GM12891 (cell line): ENCODE measurements at places on chromosomes 1 and 21.
A peak's percentile ranks its signal among the peaks of the same experiment; 100 is the strongest.

- DNase-seq: no peak
Observed at GRCh38 chr1:99751877-99752504, 14.4 kb downstream of the FRRS1 start.

- no peak for DNase-seq
Observed at GRCh38 chr1:105830571-105831146, 1225.8 kb upstream of the PRMT6 start.

- DNase-seq: no peak
Observed at GRCh38 chr1:234755449-234755863, 145.5 kb upstream of the IRF2BP2 start.

DNA sequence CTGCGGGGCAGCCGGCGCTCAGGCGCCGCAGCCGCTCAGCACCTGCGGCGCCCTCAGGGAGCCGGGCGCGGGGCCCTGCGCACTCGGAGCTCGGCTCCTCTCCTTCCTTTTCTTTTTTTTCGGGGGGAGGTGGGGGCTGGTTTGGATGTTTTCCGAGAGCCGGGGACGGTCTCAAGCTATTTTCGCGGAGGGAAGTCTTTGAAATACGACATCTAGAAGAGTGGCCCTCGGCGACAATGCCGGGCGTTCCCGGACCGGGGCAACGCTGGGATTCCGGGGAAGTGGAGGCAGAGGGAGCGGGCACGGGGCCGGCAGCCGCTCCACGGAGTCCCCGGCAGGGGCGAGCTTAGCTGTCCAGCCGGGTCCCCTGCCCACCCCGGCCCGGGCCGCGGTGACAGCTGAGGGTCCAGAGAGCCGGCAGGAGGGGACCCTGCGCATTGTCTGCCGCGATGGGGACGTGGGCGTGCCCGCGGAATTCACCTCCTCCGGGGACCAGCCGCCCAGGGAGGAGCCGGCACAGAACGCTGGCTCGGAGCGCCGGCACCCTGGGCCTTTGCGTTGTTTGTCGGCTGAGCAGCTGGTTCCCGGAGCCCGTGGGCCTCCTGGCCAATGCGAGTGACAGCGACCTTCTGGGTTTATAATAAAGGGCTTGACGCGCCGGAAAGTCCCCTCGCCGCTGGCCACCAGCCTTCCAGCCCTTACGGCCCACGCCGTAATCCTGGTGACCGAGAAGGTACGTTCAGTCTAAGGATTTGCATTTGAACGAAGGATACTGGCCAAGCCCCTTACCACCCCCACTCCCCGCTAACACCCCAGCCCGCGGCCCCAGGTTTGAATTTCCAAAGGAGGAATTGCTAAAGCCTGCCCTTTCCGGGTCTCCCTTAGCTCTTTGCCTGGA lies 582 bp downstream of the SLC37A1 start:
- DNase-seq: peak; percentile 58

- DNase-seq: peak; percentile 75
Observed at GRCh38 chr1:111619635-111620440, at the start of gene RAP1A. RAP1A (plus strand) TSS chr1:111619789; CDS start chr1:111691361, 71,572 bp downstream.

- no peak for DNase-seq
Observed at GRCh38 chr1:4086921-4087320, 186.8 kb upstream of the C1orf174 start.

GRCh38 chr1:112418099-112418892 lies 22.3 kb downstream of the CTTNBP2NL start:
- DNase-seq: no peak

DNA sequence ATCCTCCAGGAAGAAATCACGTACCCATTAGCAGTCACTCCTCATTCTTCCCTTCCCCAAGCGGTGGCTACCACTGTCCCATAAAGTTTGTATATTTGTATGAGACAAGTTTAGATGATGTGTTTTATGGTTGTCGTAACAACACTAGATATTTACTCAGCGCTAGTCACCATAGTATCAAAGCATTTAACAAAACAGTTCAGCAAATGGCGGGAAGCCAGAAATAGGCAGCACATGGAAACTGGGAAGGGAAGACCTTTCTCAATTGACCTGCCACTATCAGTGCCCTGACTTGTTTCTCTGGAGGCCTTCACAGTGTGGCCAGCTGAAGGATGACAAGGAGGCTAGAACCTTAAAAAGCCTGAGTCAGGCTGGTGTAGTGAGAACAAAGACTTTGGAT lies 31.1 kb downstream of the CNST start:
- DNase-seq: no peak

GRCh38 chr1:12174924-12175810 lies 8.4 kb downstream of the TNFRSF1B start:
- no peak for DNase-seq

DNA sequence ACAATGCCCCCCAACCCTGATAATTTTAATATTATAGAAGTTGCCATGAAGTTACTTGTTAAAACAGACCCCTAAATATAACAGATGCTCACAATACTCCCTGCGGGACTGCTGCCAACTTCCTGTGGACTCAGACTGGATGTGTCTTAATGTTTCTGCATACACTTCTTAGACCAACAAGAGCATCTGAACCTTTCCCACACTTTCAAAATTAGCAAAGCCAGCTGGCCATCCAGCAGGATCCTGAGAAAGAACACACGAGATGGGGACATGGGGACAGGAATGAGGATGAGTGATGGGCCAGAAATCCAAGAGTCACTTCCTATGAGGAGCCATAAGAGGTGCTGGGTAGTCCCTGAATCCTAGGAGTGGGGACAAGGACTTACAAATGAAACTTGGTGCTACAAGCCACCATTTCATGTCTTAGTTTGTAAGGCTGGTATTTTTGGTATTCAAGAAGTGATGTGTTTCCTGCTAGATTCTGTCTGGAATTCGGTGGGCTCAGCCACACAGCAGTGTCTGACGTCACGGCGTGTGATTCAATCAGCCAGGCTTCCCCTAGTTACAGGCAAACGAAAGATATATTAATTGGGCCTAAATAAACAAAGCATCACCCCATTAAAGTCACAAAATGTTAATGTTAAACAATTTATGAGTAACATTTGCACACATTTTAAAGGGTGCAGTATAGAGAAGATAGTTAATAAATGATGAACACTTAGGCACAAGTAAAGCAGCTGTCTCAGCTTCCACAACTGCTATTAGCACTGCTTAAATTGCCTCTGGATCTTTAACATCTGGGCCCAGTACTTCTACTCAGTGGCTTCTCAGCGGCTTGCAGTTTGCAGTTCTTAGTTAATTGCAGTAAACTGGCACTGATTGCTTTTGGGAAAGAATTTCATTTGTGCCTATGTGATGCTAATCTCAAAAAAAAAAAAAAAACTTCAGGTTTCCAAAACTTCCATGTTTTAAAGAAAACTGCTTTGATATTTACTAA lies 41.2 kb upstream of the RGS8 start:
- no peak for DNase-seq

- DNase-seq: no peak
Observed at GRCh38 chr1:5312293-5312674, 657.9 kb downstream of the AJAP1 start.

GRCh38 chr21:15617964-15618363 lies 111.8 kb upstream of the USP25 start:
- DNase-seq: no peak

- DNase-seq: no peak
Observed at GRCh38 chr1:24925082-24925779, 4.8 kb downstream of the RUNX3 start.

DNA sequence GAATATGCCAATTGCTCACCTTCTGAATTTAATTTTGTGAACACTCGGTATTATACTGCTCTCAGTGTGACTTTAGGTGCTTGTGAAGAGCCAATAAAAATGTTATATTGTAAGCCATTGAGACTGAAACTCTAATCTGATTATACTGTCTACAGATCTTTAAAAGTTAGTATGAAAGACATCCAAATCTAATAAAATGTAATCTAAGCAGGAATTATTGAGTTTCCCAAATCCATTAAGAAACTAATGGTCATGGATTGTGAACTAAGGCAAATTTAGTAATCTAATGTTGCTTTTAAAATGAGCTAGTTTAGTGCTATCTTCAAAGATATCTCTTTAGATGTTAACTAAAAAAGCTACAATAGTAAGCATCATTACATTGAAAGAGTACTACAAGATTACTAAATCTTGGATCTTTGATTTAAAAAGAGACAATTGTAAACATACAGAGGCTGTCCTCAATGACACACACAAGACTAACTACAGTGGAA lies 1132.4 kb upstream of the B3GALT2 start:
- DNase-seq: no peak

GRCh38 chr1:55204997-55205396 lies 10.2 kb downstream of the USP24 start:
- DNase-seq: no peak

DNA sequence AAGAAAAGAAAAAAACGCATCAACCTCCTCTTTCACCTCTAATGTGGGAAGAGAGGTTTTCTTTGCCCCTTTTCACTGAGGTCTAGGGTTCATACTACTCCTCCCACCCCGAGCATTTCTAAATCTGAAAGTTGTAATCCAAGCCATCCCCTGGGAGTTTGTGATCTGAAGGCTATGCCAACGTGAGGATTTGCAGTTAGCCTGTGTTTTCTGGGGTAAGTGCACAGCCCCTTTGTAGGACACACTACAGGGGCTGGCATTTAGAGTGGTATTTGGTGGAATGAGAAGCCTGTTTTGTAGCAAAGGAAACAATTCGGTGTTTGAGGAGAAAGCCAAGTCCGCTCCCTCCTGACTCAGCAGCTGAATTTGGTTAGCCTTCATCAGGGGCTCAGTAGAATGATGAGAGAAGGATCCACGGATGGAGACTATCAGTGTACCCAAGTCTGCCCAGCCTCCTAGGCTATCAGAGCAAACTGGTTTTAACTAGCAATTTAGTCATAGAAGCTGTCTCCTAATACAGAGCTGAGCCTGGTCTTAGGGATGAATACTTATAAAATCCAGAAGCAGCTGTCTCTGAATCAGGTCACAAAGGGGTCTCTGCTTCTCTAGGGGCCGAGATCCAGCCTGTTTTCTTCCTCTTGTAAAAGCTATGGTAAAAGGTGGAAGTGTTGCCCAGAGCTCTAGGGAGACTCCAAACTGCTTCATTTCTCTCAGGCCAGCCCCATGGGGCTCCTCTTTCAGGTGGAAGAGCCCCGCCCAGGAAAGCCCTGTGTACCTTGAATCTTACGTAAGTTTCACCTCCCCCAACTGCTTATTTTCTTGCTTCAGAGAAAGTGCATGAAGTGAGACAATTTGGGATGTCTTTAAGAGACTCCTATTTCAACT lies 2.1 kb downstream of the PCP4L1 start:
- no peak for DNase-seq

- DNase-seq: no peak
Observed at GRCh38 chr1:220761688-220762427, 13.7 kb downstream of the MTARC2 start.

DNA sequence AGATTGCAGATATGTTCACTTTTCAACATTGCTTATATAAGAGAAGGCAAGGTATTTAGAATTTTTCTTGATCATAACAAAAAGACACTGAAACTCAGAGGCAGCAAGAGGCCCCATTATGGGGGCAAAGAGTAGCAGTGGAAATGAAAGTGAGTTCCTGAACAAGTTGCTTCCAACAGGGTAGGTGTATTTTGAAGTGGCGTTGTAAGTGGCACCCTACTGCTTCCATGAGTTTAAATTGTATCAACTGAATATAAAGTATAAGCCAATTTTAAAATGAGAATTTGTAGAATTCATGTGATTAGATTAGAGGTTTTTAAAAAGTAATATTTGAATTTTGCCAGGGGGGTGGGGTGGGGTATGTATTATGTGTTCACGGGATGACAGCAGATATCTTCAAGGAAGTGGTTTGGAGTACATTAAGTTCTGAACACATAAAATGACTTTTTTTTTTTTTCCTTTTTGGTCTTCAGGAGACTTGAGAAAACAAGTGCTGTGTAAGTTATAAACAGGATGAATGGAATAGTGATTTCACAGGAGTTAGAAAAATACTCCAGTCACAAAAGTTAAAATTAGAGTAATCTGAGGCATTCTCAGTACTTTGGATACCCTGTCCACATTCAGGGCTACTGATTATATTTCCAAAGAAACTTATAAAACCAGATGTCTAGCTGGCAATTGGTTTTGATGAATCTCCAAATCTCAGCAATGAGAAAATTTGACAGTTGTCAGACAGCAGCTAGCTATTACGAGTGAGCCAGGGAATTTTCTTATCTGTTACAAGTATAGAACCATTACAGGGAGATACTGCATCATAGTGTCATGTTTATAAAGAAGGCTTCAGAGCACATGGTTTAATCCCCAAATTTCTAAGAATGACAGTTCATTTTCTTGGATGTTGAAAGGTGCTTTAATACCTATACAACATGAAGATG lies 182.0 kb downstream of the ST6GALNAC3 start:
- DNase-seq: no peak

- DNase-seq: no peak
Observed at GRCh38 chr1:113904293-113904673, 316 bp downstream of the AP4B1 start.

- no peak for DNase-seq
Observed at GRCh38 chr1:87134625-87135328, 193.9 kb upstream of the LMO4 start.

GRCh38 chr1:15254559-15254958 lies 7.5 kb downstream of the FHAD1 start:
- no peak for DNase-seq

DNA sequence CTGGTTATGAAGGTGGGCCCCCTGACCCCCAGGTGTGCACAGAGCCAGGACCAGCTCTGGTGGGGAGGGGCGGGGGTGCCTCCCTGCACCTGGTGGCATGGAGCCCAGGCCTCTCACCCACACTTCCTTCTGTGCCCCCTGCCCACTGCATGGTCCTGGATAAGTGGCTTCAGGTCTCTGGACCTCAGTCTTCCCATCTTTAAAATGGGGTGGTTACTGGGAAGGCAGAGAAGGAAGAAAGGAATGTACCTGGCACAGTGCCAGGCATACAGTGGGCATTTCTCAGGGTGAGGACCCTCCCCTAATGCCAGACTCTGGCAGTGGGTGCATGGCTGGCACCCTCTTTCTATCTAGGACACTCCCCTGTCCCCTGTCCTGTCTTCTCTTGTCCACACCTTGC lies 7.5 kb downstream of the CLCNKA start:
- DNase-seq: no peak

DNA sequence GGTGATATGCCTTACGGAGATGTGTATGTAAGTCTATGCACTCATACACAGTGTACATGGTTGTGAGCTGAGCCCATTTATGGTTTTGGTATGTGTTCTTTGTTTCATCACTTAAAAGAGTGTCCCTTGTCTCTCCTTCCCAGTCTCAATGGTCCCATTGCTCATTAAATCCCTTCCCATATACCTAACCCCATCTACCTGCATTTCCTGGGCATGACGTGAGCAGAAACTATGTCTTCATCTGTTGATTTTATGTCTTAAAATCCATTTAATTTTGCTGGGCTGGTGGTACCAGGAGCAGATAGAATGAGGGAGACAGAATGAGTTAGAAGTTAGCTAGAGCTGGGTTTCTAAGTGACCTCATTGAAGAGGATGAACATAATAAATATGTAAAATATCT lies 44.8 kb downstream of the ADAMTS1 start:
- DNase-seq: no peak
